ENCODE measurements at places on chromosomes 12 and 14.

- peak; percentile 86 for DNase-seq
Observed at GRCh38 chr12:26271889-26272492, 76.6 kb downstream of the SSPN start.

DNA sequence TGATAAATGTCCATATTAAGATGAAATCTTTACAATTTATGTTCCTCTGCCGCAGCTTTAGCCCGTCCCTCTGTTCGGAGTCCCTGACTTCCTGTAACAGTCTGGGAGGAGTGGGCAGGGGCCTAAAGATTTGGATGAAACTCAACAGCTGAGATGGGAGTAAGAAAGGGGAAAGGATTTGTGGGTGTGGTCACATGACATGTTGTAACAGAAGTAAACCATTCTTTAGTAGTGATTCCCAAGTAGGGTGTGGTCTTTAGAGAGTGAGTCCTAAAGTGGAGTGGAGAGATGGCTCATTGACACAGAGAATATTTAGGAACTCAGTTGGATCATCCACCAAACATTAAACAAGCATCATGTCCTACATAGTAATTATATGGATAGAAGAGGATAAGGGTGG lies 12.9 kb downstream of the TMEM117 start:
- DNase-seq = no peak

- DNase-seq = no peak
Observed at GRCh38 chr14:76537906-76538647, 162.1 kb downstream of the ESRRB start.

DNA sequence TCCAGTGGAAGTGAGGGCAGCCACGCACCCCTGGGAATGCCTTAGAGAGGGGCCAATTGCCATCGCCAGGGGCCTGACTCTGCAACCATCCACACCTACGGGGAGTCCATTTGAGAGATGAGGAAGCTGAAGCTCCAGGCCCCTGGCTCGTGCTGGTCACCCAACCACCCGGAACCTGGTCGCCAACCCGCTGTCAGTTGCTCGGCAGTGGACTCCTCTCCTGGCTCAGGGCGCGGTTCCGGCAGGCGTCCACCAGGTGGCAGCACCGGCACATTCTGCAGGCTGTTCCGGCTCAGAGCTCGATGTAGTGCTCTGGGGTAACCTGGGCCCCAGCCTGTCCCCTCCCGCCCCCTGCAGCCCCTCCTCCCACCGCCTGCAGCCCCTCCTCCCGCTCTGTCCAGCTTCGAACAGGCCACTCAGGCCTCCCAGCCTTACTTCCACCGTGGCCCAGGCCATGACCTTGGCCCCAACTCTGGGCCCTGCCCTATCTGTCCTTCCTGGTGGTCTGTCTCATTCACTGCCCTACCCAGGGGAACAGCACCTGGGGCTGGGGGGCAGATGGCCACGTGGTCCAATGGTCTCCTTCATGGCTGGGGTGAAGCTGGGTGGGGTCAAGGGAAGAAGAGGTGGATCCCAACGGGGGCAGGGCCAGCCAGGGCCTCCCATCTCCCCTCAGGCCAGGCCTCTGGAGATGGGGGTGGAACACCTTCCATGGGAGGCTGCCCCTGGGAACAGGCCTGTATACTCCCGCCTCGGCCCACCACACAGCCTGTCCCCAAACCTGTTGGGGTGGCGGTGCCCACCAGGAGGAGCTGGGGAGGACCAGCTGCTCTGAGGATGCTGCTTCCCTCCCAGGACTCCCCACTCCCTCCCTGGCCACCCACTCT lies 15.7 kb downstream of the SIVA1 start:
- peak; percentile 81 for DNase-seq

DNA sequence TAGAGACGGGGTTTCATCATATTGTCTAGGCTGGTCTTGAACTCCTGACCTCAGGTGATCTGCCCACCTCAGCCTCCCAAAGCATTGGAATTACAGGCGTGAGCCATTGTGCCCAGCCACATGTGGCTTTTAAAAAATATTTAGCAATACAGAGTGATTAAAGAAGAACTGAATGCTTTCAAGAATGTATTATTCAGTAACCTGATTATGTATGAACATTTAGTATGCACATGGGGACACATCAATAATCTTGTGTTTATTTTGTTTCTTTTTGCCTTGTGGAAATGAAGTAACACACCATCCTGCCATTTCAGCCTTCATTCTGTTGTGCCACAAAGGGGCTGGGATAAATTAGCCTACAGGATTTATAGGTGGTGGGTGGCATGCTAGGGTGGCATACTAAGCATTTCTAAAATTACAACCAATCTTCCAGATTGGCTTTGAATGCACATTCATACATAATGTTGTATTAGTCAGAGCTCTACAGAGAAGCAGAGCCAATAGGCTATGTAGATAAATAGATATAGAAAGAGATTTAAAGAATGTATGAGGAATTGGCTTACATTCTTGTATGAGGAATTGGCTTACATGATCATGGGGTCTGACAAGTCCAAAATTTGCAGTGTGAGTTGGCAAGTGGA lies 25.5 kb upstream of the TXNRD1 start:
- peak; percentile 55 for DNase-seq

- DNase-seq = no peak
Observed at GRCh38 chr12:104687823-104688573, 231.2 kb downstream of the CHST11 start.

DNA sequence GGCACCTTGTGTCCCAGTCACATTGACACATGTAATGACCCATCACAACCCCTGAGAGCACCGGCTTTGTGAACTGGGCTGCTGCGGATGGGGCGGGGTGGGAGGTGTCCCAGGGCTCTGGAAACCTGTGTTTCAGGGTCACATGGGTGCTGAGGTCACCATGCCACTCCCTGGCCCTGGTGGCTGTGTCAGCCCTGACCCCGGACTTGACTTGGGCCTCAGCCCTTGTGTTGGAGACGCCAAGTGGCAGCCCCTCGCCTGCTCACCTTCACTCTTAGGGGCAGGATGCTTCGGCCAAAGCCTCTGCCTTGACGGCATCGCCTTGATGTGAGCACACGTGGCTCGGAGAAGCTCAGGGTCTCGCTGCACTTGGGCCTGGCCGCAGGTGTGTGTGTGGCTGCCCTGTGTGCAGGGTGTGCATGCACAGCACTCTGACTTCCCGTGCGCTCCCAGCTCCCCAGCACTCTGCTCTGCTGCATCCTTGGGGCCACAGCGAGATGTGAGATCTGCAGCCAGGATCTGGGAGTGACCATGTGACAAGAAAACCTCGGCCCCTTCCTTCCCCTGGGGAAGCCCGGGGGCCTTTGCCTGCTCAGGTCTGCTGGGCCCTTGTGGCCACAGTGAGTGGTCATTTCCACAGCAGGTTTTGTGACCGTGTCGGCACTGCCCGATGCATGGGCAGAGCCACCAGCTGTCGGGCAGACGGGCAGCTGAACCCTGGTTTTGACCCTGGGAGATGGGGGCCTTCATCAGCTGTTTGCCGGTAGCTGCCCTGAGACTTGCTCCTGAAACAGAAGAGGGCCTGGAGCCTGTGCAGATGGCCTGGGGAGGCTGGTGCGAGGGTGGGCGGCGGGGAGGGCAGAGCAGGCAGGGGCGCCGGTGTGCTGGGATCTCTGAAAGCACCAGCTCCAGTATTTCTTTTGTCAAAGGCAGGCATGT lies 167.4 kb downstream of the KIF26A start:
- DNase-seq = no peak

- no peak for DNase-seq
Observed at GRCh38 chr12:64258576-64258975, 36.5 kb upstream of the KICS2 start.

- DNase-seq = no peak
Observed at GRCh38 chr14:85909581-85909980, 379.6 kb downstream of the FLRT2 start.

DNA sequence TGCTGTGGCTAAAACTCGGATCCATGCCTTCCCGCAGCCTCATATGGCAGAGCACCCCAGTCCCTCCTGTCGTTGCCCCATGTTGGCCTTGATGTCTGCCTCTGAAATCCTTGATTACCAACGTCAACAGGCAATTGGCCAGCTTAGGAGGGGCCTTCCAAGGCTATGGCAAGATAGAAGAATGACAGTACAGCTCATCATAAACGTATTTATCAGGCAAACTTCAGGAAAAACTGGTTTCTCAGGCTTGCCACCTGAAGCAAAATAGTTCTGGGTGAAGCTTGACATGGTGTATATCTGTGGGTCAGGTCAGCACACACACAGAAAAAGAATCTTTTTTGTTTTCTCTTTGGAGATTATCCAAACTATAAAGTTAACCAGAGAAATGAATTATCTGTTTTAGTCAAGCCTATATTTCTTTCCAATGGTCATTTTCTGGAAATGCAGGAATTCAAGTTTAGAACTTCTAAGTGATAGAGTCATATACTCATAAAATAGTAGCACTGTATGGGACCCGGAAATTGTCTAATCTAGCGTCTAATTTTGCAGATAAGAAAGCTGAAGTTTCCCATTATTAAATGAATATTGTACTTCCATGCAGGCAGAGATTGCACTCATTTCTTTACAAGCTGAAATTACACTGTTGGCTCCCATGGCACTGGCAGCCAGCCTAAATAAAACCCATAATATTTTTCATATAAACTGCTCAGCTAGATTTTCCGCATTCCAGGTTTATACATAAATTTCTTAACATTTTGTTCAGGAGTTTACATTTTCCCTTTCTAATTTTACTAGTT lies 24.4 kb upstream of the DUSP16 start:
- DNase-seq = no peak

Measured in EL (cell line).